Mucosa of gallbladder (tissue), 1 donor: ENCODE measurements at places on chromosomes 5 and 9. TPM values are rescaled to one million over a fixed set of nuclear protein-coding genes. Genes with fewer than 3 reads are reported as not detected.

- peak; percentile 38 for DNase-seq
These were observed 98.1 kb upstream of the TUT7 start for GRCh38 chr9:86452201-86452828.

DNA sequence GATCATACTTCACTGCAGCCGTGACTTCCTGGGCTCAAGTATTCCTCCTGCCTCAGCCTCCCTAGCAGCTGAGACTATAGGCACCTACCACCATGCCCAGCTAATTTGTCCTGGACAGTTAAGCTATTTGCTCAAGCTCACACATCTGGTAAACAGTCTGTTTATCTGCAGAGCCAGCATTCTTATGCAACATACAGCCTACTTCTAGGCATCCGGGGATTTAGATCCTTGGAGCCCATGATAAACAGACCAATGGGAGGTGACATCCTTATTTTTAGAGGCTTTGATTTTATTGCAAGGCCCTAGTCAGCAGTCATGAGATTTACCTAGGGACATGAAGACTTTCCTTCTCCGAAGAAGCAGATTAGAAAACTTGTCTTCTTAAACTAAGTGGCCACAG, 21.0 kb downstream of the ATOX1 start:
- DNase-seq: no peak

The PRRT1B gene
- 11.1 TPM for total RNA-seq

The CATSPER3 gene
- 1.0 TPM for total RNA-seq

The FOXD4L6 gene
- not detected for total RNA-seq
